BJ (cell line): ENCODE measurements at places on chromosomes 1 and 21.

DNA sequence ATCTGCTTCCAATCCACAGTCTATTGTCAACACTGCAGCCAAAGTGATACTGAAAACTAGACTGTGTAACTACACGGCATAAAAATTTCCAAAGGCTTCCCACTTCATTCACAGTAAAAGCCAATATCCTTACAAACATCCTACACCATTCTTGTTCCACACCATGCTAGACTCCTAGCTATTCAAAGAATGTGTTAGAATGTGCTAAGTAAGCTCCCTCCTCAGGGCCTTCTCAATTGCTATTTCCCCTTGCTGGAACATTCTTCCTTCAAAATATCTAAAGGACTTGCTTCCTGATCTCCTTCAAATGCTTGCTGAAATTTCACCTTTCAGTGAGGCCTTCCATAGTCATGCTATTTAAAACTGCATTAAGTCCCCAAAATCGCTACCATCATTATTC is 228.1 kb downstream of the AKT3 start:
- no peak for DNase-seq

- DNase-seq, result no peak
These were observed 24.4 kb upstream of the SLAMF6 start for GRCh38 chr1:160547422-160547821.

- peak; percentile 98 for DNase-seq
These were observed 107.7 kb upstream of the TMPRSS2 start for GRCh38 chr21:41615613-41616012.

DNA sequence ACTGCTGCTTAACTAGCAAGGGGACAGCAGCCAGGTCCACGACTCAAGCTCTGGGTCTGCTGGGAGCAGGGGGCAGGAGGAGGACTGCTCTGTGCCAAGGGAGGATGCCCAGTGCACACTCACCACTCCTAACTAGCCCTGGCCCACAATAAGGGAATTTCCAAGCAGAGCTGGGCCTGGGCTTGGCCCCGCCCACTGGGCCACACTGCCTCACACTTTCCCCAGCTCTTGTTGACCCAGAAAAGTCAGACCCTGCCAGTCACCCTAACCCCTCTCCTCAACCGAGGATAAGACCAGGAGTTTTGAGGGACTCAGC is 18.7 kb downstream of the SLC9A1 start:
- DNase-seq, result no peak

DNA sequence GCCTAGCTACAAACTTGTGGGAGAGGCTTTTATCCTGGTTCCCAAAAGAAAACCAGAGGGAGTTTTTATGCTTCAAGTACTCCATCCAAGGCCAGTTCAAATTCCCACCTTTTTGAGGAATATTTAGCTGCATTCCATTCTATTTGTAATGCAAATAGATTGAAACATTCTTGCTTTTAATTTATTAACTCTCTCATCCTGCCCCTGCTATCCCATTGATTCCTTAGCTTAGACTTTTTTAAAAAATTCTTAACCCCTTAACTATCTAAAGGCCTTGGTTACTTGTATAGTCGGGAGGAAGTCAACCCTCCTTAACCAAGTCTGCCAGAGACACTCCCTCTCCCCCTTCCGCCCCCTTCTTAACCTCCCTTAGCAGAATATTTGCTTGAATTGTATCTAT is 2.5 kb upstream of the MOV10 start:
- DNase-seq, result no peak

DNA sequence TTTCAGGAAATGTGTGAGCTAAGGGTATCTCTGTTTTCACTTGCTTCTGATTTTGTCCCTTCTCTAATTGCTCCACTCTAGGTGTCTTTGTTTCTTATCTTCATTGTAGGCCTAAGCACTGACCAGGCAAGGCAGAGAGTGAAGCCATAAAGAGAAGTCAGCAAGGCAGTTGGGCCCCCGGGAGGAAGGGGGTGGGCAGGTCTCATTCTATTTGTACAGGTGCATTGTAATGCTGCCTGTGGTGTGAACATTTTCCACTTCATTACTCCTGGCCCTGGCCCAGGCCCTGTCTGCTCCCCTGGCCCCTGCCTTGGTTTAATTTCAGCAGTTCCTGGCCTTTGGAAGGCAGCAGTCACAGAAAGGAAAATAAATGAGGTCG is 86.4 kb upstream of the JUN start:
- no peak for DNase-seq
